Non-pigmented ciliary epithelial cell (primary cell): ENCODE measurements at places on chromosomes 1 and 21.
A peak's percentile ranks its signal among the peaks of the same experiment; 100 is the strongest.

- DNase-seq, result no peak
Measured at GRCh38 chr1:45216200-45216541, 9.8 kb upstream of the ZSWIM5 start.

DNA sequence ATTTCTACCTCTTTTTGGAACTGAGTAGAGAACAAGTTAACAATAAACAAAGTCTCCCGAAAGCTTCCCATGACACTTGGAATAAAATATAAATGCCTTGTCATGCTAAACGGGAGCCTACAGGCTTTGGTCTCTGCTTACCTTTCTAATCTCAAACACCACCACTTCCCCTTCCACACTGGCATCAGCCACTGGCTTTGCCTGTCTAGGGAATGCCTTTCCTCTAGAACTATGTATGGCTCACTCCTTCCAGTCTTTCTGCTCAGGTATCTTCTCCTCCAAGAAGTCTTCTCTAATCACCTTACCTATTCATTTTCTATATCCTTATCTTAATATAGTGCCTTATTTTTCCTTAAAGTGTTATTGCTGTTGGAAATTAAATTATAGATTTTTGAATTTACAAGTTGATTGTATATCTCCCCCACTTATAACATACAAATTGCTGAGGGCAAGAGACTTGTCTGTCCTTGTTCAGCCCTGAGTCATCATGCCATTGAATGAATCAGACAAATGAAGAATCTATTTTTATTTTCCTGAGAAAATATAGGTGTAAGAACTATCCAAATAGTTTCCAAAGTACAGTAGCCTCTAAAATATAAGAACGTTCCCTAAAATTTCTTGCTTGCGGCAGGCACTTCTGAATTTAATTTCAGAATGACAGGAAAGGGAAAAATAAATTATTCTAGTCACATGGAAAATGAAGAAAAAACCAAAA is 119.2 kb downstream of the TM2D1 start:
- no peak for DNase-seq

- DNase-seq, result peak; percentile 17
Measured at GRCh38 chr1:57623039-57623790, 199.4 kb upstream of the DAB1 start.

DNA sequence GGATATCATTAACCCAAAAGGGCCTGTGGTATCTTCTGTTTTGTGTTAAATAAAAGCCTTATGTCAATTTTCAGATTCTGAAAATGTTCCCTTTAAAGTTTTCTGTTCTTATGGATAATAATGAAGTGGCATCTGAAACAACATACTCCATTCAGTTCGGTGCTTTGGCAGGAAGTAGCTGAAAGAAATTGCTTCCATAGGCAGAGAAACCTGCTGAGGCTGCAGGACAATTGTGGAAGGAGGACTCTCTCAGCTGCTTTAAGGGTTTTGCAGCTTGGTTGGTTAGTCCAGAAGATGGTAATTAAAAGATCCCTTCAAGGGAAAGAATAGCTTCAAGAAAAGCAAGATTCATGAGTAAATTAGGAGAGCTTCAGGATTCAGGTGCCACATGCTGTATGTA is 30.5 kb upstream of the NRIP1 start:
- no peak for DNase-seq

GRCh38 chr1:226806988-226807387 is 63.4 kb upstream of the PSEN2 start:
- DNase-seq, result no peak

GRCh38 chr1:41495210-41495948 is 10.9 kb upstream of the EDN2 start:
- DNase-seq, result no peak

DNA sequence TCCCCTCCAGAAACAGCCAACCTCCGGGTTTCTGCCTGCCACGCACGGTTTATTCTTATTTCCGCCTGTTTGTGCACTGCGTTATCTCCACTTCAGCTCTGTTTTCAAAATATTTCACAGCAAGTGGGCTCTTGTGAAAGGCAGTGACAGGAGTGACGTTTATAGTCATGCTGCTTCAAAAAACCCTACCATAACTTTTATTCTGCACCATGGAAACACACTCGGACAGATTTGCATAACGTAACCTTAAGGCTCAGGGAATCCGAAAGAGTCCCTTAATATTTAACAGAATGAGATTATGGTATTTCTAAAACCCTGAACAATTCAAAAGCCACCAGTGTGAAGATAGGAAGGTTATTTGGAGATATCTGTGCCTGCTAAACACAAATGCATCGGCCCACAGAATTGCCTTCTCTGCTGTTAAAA is 782 bp upstream of the SDE2 start:
- DNase-seq, result no peak

GRCh38 chr1:206690516-206690915 is 5.8 kb downstream of the MAPKAPK2 start:
- DNase-seq, result no peak

DNA sequence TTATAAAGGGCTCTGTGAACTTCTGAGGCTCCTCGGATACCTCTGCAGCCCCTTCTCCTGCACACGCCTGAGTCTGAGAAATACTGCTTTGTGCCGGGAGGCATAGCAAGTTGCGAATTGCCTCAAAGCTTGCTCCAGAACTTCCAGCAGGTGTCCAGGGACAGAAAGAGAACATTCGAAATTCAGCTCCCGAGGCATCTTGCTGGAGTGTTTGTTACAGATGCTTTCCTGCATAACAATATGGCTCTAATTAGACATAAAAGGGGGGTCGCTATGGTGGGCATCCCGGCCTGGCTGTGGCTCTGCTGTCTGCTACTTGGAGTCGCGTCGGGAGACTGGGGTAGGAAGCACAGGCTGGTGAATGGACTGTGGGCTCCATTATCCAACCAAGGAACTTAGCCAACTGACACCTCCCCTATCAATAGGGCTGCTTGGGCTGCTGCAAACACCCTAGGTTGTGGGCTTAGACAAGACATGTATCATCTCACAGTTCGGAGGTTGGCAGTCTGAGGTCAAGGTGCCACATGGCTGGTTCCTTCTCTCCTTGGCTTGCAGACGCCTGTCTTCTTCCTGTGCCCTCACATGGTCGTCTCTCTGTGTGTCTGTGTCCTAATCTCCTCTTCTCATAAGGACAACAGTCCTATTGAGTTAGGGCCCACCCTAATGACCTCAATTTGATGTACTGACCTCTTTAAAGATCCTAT is 607.0 kb downstream of the NPHP4 start:
- DNase-seq, result no peak

DNA sequence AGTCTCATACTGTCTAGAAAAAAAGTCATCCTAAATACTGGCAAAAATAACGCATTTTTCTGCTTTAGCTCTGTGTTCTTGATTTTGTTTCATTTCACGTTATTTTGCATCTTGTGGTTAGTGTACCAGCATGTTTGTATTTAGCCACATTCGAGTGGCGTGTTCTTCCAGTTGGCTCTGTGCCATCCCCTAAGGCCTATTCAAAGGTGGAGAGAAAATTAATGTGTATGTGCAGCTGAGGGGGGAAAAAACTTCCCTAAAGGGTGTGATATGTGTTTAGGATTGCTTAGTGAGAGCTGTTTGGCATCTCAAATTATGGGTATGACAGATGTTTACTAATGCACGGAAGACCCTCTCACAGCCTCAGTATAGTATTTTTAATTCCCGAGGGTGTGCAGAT is 12.1 kb downstream of the DNAJC16 start:
- no peak for DNase-seq

DNA sequence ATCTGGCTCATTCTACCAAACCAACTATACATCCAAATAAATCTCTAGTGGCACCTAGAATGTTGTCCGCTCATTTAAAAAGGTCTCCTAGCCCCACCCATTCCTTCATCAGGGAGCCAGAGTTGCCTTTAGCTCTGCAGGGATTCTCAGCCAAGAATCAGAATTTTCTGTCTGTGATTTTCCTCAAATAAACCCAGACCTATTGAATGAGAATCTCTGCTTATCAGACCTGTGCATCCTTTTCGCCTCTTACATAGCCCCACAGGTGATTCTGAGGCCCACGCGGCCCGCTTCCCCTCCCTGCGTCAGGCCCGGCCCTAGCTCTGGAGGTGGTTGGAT is 410 bp upstream of the TDRD5 start:
- DNase-seq, result no peak

- DNase-seq, result no peak
Measured at GRCh38 chr1:88936760-88937342, 45.5 kb upstream of the GTF2B start.

DNA sequence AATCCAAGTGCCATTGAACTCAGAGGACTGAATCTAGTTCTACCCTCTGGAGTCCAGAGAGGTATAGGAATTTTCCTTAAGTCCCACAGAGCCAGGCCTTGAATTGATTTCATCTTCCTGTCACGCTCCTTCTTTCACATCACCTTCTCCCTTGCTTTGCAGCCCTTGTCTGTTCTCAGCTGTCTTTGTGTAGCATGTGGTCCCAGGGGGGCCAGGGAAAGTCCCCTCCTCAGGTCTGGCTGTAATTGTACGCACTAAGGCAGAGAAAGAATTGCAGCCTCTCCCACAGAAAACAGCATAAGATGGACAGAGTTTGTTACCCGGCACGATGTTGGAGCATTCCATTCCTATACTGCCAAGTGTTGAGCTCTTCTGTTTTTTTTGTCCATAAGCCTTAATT is 153.6 kb downstream of the FAM78B start:
- DNase-seq, result no peak

- DNase-seq, result no peak
Measured at GRCh38 chr1:19815801-19816736, 986 bp upstream of the RNF186 start.

DNA sequence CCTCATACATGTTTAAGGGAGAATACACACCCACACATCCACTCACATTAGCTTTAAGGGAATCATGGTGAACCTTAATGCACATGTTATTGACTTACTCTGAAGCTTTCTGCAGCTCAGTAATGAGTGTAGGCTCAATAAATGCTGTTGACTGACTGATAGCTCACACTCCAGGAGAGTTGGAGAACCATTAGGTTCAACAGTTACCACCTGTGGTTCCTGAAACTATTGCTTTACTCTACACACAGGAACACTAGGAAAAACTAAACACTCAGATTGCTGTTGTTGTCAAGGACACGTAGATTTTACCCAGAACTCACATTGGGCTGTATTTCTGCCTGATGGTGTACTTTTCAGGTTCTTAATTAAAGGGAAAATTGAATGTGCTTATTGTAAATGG is 37.3 kb downstream of the ZC3H11B start:
- no peak for DNase-seq

GRCh38 chr1:232123775-232124659 is 497.4 kb downstream of the DISC1 start:
- DNase-seq, result no peak

- DNase-seq, result no peak
Measured at GRCh38 chr1:89821322-89822108, 683 bp downstream of the LRRC8D start.

GRCh38 chr1:229268505-229268904 is 2.4 kb upstream of the RAB4A start:
- DNase-seq, result no peak

DNA sequence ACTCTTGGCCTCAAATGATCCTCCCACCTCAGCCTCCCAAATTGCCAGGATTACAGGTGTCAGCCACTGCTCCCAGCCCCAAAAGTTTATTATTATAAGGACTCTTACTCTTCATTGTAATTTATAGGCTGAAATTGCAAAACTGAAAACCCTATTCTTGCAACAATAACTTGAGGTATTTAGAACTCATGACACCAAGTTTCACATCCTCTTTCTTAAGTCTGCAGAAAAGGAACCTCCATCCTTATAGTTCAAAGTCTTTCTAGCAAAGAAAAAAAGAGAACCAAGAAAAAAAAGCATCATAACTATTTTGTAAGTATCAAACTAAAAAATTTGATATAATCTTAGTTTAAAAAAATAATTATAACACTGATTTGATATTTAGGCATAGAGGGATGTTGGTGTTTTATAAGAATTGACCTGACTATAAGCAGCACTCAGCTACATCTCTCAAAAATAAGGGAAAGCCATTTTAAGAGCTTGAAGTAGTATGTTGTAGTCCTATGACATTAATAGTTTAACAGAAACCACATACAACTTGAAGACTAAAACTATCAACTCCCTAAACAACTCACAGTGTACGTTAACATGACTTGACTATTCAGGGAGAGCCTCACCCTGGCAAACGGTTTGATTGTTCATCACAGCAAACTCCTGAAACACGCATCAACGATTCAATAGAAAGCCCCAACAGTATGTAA is 122.4 kb downstream of the AKT3 start:
- no peak for DNase-seq

DNA sequence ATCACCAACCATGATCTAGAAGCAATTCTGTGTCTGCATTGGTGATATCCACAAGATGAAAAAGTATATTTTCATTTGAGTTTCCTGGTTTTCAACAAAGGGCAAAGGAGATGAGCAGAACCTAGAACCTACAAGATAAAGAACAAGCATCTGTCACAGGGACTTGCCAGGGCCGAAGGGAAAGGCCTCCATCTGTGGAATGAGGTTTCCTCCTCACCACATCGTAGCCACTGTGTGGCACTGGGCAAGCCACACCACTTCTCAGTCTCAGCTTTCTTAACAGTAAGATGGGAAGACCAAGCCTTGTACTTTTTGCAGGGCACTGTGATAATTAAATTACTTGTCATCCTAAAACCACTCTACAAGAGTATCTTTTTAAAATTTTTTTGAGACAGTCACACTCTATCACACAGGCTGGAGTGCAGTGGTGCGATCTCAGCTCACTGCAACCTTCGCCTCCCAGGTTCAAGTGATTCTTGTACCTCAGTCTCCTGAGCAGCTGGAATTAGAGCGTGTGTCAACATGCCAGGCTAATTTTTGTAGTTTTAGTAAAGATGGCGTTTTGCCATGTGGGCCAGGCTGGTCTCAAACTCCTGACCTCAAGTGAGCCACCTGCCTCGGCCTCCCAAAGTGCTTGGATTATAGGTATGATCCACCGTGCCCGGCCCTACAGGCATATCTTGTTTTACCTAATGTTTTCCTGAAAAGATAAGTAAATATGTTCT is 45.8 kb downstream of the ARHGEF11 start:
- DNase-seq, result no peak

DNA sequence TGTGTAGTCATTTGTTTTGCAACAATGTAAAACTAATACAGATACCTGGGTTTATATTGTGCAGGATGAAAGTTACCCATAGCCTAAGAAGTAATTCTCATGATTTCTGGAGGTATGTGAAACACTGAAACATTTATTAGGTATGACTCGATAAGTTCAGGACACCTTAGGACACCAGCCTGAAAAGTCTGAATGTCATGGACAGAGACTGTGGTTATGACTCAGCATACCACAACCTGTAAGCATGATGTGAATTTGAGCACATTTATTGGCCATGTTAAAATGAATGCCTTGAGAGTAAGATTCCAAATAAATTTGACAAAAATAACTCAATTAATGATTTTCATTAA is 1471.7 kb upstream of the B3GALT2 start:
- DNase-seq, result peak; percentile 28

- no peak for DNase-seq
Measured at GRCh38 chr1:16015960-16016901, 1.6 kb downstream of the HSPB7 start.

GRCh38 chr1:81230983-81231728 is 569.6 kb upstream of the ADGRL2 start:
- DNase-seq, result no peak
